ENCODE measurements at places on chromosomes 11 and 22.

DNA sequence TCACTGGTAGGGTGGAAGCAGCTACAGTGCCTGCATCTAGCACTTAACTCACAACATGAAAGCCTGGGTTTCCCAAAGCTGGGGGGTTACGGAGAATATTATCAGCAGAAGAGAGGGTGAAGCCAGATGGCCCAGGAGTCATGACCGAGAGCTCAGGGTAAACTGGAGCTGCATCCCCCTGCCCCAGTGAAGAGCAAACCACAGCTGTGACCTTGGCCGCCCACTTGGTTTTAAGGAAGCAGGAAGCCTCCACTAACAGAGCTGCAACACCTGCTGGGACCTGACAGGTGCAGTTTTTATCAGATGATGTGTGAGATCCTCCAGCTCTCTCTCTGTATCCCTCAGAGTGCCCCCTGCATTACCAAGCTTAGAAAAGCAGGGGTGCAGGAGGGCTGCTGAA lies 20.9 kb downstream of the TCP11L1 start:
- DNase-seq = no peak

DNA sequence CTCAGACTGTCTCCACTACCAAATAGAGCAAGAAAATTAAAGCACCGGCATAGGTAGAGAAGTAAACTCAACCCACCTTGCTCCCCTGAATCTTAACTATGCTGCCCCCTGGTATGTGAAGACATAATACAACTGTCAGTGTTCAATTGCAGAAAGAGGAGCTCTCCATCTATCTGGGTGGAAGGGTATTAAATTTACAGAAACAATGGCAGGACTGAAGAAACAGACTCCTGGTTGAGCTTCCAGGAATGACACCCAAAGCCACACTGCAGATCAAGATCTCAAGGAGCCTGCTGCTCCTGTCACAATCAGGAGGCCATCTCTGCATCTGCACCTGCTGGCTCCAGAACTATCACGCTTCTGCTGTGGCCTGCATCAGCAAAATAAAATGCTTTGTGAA lies 132.1 kb upstream of the BMAL1 start:
- no peak for DNase-seq

DNA sequence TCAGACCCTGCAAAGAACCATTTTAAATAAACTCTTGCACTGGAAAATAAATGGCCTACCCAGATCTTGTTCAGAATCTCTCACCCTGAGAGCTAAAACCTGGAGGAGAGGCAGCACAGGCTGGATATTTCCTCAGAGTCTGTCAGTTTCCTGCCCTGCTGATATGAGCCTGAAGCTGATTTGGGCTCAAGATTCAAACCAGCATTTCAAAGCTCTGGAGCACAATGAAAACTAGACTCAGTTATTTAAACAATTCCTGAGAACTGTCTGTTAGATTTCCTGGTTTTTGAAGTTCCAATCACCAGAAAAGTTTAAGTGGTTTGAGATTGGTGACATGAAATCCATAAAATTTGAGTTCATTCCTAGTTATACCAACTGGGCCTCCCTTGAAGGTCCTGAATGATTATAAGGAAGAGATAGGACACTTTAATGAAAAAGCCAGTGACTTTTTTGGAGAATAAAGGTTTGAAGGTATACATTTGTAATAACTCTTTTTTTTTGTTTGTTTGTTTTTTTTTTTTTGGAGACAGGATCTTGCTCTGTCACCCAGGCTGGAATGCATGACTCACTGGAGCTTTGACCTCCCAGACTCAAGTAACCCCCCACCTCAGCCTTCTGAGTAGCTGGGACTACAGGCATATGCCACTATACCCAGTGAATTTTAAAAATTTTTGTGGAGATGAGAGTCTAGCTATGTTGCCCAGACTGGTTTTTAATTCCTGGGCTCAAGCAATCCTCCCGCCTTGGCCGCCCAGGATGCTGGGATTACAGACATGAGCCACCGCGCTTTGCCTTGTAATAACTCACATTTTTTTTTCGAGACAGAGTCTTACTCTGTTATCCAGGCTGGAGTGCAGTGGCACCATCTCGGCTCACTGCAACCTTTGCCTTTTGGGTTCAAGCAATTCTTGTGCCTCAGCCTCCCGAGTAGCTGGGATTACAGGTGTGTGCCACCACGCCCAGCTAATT lies 8.0 kb upstream of the ESAM start:
- no peak for DNase-seq

GRCh38 chr11:75469785-75470405 lies 36.9 kb upstream of the KLHL35 start:
- no peak for DNase-seq

DNA sequence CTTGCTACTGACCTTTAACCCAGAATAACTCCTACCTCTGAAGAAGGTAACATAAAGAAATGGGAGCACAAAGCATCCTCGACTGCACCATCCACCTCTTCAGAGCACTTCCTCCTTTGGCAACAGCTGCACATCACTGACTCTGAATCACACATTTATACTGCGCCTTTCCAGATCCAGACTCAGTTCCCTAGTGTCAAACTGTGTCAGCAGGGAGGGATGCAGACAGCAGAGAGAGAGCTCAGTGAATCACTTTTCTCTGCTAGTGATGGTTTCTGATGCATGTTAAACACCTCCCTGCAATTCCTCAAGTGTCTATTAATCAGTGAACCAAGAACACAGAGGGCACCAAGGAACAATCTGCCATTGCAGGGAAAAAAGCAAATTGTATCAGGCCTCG lies 118.9 kb downstream of the PLEKHA7 start:
- DNase-seq = no peak

DNA sequence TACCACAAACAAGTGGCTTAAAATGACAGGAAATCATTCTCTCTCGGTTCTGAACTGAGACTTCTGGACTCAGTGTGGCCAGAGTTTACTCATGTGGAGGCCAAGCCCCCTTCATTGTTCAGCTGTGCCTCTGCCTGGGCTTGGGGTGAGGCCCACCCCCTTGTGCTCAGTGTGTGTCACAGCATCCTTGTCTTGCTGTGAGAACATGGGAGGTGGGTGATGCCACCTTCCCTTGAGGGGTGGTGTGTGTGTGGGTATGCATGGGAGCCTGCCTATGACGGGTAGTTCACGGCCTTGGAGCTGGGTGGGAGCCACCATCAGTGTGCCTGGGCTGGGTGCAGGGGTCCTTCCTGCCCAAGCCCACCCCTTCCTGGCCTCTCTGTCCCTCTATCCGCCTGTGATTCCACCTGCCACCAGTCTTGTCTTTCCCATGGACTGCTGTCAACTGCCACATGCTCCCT lies 101.7 kb downstream of the MORC2 start:
- DNase-seq = no peak

DNA sequence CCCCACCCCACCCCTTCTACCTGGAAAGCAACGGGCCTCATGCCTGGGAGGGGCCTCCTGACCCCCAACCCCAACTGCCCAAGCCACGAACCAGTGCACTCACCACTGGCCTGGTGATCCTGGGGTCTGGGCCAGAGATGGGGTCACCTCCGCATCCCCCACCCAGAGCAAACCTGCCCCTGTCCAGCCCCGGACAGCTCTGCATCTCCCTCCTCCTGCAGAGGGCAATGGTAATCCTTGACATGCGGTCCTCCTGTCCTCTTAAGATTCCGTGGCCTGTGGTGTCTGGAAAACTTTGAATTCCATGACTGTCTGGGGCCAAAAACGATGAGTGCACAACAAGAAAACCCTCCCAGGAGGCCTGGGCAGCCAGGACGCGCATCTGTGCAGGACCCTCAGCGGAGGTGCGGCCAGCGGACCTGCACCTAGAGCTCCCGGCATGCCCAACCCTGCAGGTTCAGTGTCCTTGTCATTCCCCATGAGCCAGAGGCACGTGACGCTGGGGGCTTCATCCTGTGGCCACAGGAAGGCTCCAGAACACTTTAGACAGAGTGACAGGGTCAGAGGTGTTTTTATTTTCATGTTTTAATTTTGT lies 16.1 kb upstream of the PPARA start:
- no peak for DNase-seq

DNA sequence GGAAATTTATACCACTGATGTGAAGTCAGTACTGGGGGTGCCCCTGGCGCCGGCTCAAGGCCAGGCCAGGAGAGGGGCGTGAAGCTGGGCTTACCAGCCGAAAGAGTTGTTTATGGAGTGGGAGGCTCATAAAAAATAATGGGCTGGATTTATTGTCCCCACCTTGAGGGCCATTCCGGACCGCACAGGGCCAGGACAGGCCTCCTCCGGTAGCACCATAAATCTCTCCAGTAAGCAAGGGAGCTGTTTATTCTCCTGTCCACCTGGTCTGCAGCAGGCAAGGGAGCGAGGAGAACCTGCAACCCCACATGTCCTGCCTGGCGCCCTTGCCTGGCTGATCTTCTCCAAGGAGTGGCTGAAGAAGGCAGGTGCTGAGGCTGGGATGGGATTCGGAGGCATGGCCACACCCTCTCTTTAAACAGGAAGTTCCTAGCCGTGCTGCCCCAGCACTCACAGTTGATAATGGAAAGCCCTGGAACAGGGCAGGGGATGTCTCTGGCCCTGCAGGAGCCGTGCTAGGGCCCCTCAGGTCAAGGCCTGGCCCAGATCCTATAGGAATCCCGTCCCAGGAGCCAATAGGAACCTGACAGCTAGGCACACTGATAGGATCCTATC lies 65.1 kb downstream of the SCUBE1 start:
- DNase-seq = no peak

DNA sequence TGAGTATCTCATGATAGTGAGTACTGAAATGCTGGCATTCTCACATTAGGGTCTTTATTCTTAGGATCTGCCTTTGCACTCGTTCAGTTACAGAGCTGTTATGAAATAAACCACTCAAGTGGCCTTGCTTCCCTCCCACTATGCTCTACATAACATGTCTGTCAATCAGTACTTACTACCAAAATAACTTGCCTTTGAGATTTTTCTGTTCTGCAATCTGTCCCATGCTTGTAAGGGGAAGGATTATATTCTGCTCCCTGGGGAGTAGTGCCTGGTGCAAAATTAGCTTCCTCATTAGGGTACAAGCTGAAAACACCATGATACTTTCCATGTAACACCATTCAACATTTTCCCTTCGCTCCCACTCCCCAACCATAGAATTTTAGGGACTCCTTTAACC lies 1.9 kb upstream of the GRAP2 start:
- no peak for DNase-seq

GRCh38 chr11:92850296-92850826 lies 119.1 kb upstream of the MTNR1B start:
- no peak for DNase-seq

- DNase-seq = peak; percentile 5
These were observed 10.3 kb downstream of the PRDM10 start for GRCh38 chr11:129992161-129992944.

Measured in T-helper 22 cell (primary cell).